Posterior vena cava (tissue), 2 donors: ENCODE measurements at places on chromosomes 2 and 18. TPM values are rescaled to one million over a fixed set of nuclear protein-coding genes. Genes with fewer than 3 reads are reported as not detected.

COLEC12 gene
- total RNA-seq = 23.0 TPM

NLRC4 gene
- 3.5 TPM for total RNA-seq

DNA sequence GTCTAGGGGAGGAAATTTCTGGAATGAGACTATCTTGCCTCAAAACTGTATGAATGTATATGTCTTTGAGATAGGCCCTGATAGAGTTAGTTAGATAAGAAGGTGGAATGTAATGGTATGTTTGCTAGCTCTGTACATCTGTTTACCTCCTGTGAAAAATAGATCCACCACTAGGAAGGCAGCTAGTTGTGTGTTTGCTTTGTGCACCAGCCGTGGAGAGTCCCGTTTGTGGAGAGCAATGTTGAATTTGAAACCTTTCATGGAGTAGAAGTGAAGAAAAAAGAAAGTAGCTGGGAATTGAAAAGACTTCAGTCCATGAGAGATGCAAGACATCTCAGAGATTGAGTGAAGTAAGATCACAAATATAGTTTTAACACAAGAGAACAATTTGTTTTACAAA lies 25.4 kb downstream of the ASXL3 start:
- no peak for DNase-seq

C2orf66 gene
- total RNA-seq = not detected

GRCh38 chr2:120738786-120739437 lies 3.2 kb downstream of the GLI2 start:
- peak; percentile 56 for DNase-seq

DNA sequence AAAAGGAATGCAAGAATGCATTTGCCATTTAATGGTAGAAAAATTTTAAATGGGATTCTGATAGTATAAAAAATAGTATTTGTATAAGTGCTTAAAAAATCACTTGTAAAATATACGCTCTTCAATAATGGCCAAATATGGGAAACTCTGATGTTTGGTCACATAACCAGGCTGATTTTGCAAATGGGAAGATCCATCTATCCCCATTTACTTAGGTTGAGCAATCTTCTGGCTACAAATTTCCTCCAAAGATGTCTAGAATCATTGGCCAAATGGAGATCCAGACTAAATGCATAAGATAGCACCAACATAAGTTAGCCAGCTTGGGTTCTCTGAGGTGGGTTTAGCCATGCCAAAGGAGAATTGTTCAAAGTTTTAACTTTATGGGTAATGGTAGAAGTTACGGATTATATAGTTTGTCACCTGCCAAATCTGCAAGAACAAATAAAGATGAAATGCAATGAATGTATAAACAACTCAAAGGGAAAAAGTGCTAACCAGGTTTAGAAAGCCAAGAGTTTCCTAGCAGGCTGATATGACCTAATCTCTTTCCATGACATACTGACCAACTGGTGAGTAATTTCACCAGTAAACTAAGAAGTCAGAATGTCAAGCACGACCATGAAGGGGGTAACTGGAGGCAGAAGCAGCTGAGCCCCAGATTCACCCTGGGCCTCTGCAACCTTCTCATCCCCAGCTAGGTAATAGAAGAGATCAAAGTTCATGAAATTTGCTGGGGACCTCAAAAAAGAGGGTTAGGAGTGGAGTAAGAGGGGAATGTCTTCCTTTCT lies 10.0 kb downstream of the RHOB start:
- no peak for DNase-seq
